ENCODE measurements at places on chromosomes 2 and 18.

DNA sequence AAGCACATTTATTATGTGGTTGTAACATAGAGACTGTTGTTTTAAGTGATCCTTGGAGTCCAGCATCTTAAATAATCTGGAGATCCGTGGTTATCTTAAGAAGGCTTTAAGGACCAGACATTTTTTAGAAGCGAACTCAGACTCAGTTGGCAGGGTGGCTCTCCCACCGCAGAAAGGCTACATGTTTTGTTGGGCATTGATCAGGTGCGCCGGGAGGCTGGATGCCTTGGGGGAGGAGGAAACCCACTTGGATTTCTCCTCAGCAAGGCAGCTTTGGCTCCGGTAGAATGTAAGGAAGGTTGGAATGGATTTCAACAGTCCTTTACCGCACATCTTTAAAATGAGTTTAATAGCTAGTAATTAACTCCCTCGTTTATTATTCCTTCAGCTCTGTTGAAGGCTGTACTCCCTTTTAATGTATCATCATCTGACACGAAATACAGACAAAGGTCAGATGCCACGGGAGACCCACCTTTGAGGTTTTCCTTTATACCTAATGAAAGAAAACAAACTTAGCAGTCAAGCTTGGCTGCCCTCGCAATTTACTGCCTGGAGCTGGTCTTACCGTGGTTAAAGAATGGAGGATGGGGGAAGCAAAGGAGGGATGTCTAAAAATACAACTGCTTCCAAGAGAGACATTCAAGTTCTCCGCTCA is 1.2 kb downstream of the TMEM200C start:
- no peak for DNase-seq

DNA sequence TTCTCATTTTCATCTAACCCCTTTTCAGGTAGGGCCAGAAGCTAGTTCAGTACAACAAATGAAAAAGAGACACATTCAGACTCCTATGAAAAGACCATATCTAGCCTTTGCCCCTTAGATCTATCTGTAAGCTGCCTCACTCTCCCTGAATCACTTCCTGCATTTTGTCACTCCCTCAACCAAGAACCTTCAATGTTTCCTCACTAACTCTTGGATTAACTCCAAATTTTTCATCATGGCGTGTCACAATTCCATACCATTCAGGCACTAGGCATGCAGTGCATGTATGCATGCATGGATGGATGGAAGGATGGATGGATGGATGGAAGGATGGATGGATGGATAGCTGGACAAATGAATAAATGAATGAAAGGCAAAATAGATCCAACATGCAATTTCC is 356.9 kb downstream of the TNS1 start:
- DNase-seq = no peak

DNA sequence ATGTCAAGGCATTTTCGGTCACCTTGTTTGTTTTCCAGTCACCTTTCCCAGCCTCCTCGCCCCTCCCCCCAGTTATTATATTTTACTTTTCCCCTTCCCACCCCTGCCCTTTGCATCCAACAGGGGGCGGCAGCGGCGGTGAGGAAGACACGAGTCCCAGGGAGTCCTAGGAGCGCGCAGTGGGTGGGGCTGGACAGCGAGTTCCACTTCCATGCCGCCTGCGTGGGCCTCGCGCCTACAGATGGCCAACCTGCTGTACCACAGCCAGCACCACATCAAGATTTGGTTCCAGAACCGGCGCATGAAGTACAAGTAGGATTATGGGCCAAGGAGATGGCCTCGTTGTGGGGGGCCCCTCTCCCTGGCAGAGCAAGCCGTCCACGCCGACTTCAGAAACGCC is 37.2 kb upstream of the EVA1A start:
- DNase-seq = no peak

- no peak for DNase-seq
Measured at GRCh38 chr2:206683546-206683945, 34.6 kb downstream of the DYTN start.

GRCh38 chr2:102925003-102925402 is 163.2 kb downstream of the TMEM182 start:
- no peak for DNase-seq

DNA sequence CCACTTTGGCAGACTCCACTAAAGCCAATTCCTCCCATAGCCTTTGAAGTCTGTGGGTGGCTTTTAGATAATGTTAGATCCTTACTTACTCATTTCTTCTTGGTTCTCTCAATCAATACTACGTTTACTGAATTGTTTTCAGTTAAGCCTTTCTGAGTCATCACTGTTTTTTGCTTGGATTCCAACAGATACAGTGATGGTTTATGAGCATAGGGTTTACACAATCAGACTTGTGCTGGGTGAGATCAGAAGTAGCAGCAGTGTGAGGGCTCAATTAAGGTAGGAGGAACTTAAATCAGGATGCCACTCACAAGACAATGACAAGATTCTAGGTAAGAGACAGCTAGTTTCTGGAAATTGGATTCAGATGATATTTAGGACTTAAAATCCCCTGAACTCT is 297.7 kb upstream of the DOK6 start:
- no peak for DNase-seq

DNA sequence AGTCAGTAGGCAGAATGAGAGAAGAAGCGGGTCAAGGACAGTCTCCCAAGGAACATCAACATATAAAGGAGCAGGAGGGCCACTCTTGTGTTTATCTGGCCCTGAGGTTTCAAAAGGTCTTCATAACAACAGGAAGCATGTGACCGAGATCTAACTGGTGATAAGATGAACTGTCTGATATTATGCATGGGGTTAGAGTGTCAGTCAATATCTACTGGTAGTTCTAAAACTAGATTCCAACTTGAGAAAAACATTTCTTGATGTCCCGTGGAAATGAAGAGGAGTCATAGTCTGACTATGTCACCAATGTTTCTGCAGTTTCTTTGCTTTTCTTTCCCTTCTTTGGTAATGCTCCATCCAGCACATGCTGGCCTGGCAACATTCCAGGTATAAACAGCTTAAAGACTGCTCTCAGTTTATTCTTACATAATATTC is 77.5 kb upstream of the ITPRID2 start:
- no peak for DNase-seq

DNA sequence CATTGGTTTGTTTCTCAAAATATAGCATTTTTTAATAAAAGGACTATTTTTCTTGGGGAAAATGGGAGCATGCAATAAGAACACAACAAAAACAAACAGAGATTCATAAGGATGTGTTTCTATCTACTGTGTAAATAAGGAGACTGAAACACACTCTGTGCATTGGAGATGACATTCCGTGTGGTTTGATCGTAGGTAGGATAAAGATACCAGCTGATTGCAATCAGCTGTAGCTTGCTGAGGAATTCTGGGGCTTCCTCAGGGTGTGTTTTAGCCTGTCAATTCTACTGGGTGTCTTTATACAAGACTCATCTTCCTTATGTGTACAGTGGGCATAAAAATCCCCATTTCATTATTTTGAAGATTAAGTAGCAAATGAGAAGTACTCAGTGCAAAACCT is 591.6 kb downstream of the DSC3 start:
- no peak for DNase-seq

DNA sequence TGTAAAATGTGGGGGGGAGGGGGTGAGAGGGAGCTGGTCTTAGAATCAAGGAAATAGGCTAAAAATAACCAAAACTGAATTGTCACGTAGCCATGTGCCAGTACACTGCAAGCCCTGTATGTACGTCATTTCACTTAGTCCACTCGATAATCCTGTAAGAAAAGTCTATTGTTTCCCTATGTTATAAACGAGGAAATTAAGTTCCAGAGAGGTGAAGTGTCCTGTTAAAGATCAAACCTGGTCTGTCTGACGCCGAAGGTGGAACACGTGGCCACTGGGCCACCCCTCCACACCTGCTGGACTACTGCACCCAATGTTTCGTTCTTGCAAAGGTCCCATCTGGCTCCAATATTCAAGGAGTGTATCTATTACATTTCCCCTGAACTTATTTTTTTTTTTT is 29.6 kb downstream of the TFCP2L1 start:
- no peak for DNase-seq

- DNase-seq = no peak
Measured at GRCh38 chr2:106020821-106021661, 173.1 kb downstream of the UXS1 start.

GRCh38 chr2:12718015-12718671 is 1.4 kb downstream of the TRIB2 start:
- DNase-seq = no peak

DNA sequence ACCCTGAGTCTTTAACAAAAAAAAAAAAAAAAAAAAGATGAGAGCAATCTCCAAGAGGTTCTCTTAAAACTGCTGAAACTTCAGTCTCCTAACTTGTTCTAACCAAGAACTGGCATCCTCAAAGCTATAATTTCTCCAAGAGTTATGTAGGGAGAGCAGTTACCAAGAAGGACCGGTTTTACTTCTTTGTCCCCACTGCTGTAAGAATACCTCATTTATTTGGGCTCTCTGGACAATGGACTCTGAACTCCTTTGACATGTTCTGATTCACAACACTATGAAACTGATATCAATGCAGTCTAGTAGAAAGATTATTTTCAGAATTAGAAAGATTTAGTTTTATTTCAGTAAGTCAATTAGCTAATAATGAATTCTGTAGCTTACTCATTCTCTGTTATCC is 84.5 kb upstream of the DTNB start:
- no peak for DNase-seq

GRCh38 chr2:109623297-109623696 is 9.1 kb downstream of the SOWAHC start:
- no peak for DNase-seq

- DNase-seq = no peak
Measured at GRCh38 chr2:129087133-129087813, 768.6 kb upstream of the HS6ST1 start.

DNA sequence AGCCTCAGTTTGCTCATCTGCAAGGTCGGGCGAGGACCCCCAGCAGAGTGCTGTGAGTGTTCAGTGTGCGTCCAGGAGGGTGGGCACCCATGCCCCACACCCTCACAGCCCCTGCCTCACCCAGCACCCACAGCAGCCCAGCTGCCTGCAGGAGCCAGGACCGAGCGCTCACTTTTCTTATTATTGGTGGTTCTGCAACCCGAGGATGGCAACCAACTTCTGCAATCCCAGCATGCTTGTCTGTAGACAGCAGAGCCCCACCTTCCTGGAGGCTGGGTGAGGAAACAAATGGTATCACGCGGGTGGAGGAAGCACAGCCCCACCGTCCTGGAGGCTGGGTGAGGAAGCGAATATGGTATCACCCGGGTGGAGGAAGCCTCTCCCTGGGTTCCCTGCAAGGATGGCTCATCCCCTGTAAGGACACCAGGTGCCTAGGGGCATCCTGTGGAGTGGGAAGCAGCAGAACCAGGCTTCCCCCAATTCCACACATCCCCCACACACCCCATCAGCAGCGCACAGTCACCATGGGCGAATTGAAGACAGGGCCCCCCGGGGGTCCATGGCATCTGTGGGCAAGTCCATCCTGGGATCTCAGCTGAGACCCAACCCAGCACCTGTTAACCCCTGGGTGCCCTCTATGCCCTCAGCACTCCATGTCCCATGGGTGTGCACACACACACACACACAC is 220.5 kb upstream of the RAB6C start:
- peak; percentile 27 for DNase-seq

DNA sequence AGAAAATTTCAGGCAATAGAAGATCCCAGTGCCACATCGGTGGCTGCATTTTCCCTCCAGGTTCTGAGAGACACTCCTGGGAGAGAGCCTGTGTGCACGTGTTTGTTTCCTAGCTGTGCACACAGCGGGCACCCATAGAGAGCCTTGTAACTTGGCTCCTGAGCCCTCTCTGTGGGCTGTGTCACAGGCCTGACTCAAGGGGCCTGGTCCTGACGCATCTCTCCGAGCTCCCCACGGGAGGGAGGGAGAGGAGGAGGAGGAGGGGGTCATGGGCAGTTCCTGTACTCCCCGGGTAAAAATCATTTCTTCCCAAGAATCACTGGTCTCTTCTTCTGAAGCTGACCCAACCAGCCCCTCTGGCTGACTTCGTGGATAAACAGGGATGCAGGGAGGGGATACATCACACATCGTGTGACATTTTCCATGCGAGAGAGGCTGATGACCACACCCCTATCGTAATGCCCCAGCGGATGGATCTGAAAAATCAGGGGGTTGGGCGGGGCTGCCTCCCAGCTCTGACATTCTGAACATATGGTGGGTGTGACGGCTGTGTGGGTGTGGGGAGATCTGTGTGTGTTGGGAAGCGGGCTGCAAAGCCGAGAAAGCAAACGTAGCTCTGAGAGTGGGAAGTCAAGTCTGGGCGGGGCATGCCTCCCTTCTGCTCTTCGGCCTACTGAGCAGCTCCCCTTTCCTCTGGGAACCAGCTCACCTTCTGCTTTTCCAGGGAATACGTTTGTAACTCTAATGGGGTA is 308.3 kb upstream of the HS6ST1 start:
- no peak for DNase-seq
